ENCODE measurements at places on chromosomes 1 and 21.

DNA sequence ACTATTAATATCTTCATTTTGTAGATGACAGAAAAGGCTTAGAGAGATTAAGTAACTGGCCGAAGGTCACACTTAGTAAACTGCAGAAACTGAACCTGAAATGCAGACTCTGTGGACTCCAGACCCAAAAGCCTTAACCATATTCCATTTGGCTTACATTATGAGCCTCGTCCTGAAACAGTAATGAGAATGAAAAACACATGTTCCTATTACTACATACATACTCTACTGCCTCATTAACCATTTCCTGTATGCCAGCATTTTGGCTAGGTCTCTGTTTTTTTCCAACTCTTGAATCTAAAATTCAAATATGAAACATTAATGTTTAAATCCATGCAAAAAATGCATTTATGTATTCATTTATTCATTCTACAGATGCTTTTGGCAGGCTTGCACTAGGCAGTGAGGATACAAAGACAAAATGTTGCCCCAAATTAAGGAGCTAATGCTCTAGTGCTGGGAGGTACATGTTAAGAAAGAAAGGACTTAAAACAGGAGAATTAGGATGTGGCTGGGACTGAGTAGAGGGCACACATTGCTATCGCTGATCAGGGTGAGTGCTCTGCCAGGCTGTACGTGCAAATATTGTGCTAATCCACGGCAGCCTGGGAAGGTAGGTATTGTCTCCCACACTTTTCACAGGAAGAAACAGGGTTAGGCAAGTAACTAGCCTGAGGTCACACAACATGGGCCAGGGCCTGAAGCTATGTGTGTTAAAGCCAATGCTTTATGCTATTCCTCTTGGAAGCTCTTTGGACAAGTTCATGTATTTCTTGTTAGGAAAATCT is 14.0 kb downstream of the DEGS1 start:
- no peak for DNase-seq

GRCh38 chr1:186884251-186884650 is 55.5 kb downstream of the PLA2G4A start:
- DNase-seq: no peak

DNA sequence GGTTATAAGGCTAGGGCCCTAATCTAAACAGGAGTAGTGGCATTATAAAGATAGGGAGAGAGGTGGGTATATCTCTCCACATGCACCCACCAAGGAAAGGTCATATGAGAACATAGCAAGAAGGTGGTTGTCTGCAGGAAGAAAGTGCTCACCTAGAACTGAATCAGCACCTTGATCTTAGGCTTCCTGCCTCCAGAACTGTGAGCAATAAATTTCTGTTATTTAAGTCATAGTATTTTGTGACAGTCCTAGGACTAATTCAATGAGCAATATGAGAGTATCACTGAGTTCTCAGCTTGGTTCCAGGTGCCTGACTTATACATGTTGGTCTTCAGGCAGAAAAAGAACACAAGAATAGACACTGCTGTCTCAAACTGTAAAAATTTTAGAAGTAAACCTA is 51.8 kb downstream of the MRPL39 start:
- no peak for DNase-seq

DNA sequence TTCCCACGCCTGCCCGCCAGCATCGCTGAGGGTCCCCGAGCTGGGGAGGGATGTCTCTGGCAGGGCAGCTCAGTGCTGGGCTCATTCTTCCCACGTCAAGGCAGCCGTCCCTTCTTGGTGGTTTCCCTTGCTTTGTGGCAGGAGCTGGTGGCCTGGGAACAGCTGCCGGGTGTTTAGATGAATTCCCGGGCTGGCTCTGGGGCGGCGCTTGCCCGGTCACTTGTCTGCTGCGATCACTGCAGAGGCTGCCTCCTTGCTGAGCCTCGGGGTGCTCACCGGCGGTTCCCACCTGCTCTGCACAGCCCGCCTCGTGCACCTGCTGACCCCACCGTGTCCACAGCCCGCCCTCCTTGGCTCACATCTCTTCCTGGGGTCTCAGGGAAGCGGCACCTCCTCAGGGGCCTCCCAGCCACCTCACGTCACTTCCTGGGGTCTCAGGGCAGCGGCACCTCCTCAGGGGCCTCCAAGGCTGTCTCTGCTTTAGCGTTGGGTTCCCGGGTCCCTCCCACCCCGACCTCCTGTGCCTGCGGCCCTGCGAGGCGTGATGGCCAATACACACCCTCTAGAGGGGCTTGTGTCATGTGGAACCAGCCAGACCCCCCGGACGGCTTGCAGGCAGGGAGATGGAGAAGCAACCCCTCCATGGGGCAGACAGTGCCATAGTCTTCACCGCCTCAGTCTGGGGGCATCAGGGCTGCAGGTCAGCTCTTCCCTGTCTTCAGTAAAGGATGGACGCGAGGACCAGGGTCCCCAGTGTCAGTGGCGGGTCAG is 13.5 kb downstream of the COL18A1 start:
- peak; percentile 42 for DNase-seq

DNA sequence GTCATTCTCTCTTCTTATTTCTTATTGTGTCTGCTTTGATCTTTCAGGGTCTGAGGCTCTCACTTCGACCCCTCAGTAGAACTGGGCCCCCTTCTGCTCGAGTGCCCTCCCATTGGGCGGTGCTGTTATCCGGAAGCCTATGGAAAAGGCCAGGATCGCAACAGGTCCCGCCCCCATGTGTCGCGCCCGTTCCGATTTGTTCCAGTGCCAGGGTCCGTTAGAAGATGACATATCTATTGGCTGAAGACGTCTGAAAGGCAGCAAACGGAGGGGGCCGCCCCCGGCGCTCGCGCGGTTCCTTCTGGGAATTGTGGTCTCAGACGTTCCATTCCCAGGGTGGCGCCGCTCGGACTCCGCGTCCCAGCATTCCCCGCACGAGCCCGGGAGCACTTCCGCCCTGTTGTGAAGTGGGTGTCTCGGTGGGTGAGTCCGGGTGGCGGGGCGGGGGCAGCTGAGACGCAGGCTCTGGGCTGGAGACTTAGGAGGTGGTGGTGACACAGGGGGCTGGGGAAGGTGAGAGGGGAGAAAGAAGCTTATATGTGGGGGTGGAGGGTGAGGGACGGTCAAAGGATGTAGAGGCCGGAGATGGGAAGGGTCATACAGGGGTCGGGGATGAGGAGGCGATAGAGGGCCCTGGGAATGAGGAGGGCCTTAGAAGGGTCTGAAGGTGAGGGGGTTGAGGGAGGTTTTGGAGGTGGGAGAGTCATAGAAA is at the start of gene ZSCAN20:
Gene ZSCAN20 (plus strand): TSS at position 377 of the 712 bp plus-strand sequence. CDS start 6,644 bp downstream, outside the sequence.
- peak; percentile 99 for DNase-seq

DNA sequence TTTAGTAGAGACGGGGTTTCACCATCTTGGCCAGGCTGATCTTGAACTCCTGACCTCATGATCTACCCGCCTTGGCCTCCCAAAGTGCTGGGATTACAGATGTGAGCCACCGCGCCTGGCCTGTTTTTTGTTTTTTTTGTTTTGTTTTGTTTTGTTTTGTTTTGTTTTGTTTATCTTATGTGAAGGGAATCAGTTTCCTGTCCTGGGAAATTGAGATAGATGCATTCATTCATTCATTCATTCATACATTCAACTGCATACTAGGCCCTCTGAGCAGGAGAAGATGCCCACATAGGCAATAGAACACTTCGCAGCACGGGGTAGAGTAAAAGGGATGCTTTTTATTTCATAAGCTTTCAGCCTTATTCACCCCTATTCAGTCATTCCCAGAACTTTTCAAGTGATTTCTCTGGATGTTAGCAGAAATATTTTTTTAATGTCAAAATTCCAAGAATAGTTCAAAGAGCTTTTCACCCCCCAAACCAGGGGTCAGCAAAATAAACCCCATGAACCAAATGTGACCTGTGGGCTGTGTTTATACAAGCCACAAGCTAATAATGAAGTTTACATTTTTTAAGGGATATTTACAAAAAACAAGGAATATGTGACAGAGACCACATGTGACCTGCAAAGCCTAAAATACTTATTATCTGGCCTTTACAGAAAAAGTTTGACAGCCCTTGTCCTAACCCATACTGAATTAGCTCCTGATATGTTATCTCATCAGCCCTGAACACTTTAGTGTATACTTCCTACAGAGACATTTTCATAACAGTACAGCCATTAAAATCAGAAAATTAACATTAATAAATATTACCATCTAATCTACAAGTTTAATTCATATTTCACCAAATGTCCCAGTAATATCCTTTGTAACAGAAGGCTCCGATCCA is 127.1 kb downstream of the MAST2 start:
- DNase-seq: no peak

DNA sequence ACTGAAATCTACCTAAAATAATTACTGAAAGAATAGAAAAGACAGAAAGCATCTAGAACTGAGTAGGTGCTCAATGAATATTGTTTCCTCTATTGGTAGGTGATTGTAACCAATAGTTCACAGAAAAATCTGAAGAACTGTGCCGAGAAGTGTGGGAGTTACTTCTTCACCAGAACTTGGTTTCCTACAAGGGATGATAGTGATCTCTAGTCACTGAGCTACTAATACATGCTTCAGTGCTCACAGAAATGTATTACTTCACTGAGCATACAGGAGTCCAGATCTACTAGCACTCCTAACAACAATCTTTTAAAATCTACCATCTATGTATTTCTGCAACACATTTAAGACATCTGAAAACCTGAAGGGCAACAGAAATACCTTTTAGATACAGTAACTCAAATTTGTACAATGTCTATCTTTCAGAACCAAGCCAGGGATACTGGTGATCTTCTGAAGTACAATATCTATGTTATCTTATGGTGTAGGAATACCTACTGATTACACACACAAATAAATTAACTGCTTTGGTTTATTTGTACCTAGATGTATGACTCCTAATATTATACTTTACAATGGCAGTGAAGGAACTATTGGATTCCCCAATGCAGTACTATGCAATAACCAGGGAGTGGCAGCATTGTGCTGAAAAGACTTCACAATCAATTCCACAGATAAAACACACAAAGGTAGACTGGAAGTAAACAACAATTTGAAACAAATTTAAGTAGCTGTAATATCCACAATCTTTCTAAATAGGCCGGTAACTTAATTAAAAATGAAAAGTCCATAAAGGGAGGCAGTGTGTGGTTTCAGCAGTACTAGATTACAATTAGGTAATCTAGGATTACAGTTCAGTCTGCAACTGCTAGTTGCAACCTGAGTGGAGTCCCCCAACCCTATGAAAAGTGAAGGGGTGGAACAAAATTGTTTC is 243.0 kb downstream of the SLC45A1 start:
- DNase-seq: no peak

GRCh38 chr1:2801046-2801445 is 447 bp downstream of the TTC34 start:
- no peak for DNase-seq

DNA sequence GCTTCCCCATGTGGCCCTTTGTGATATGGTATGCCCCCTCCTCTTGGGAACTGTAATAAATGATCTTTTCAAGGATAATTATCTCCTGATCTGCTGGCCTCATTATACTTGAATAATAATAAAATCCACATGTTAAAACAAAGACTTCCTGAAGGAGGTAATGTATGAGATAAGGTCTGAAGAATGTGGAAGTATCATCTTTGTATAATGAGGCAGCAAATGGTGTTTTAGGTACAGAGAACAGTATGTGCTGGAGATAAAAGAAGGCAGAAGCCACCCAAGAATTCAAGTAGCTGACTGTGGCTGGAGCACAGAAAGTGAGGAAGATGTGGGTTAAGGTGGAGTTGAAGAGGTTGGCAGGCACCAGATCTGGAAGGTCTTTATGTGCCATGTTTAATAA is 12.8 kb upstream of the COG2 start:
- no peak for DNase-seq

- DNase-seq: no peak
Observed at GRCh38 chr1:194024659-194025058, 838.2 kb upstream of the B3GALT2 start.

DNA sequence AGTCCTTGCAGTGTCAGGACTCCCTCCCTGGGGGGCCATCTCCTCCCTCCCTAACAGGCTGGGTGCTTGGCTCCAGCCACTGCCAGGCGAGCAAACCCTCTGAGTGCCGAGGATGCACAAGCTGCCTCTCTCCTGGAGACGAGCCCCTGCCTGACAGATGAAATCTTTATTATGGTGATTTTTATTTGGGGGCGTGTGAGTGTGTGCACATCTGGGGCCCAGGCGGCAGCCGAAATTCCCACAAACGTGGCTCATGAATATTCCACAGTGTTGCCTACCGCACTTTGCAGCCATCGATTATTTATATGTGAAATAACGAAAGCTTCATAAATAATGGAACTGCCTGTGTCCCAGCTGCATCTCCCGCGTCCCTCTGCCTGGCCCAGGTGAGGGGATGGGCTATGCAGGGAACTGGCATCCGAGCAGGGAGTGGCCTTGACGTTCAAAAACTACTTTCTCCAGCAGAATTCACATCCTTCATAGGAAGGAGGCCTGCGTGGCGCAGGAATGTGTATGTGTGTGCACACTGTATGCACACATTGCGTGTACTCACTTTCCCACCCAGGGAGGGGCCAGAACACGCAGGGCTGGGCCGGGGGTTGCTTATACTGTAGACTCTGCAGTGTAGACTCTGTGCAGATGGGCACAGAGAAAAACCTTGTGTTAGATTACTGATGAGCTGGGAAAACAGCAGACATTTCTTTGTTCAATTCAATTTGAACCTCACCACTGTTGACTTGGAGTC is 73.1 kb downstream of the UBIAD1 start:
- no peak for DNase-seq

GRCh38 chr1:30982431-30982830 is 73.9 kb upstream of the SDC3 start:
- DNase-seq: no peak

GRCh38 chr1:244954359-244954758 is 90.0 kb upstream of the HNRNPU start:
- no peak for DNase-seq

DNA sequence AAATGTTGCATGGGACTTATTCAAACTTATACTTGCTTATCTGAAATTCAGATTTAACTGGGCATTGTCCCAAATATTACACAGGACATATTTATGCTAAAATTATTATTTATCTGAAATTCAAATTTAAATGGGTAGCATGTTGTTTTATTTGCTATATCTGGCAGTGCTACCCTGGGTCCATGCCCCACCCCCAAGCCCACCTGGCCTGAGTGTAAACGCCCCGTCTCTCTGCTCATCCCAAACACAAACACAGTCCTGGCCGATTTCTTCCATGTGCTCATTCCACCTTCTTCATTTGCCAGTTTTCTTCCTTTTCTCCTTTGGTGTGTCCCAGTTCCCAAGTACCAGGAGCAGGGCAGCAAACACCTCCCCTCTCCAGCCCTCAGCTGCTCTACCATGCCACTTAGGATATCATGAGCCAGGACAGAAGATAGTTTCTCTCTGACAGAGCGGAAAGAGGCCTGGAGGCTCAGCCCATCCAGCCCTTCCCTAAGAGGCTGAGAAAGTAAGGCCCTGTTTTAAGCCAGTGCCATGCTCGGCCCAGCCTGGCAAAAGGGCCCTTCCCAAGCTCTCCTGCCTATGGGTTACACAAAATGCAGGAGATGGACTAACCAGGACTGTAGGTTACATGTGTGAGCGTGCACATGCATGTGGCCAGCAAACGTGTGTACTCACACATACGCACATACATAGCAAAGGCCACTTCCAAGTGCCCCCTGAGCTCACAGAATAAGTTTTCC is 69.5 kb downstream of the UBE2T start:
- peak; percentile 45 for DNase-seq

Measured in endodermal cell (in vitro differentiated cells).